ENCODE measurements at places on chromosomes 6 and 20. TPM values are rescaled to one million over a fixed set of nuclear protein-coding genes. Genes with fewer than 3 reads are reported as not detected.

PACSIN1 gene
- 5.7 TPM for polyA plus RNA-seq

SIRPB2 gene
- polyA plus RNA-seq, result not detected

CALHM6 gene
- polyA plus RNA-seq, result 12.0 TPM

C6orf52 gene
- 5.7 TPM for polyA plus RNA-seq

MYH7B gene
- polyA plus RNA-seq, result 0.18 TPM

PRDM13 gene
- not detected for polyA plus RNA-seq

CARMIL1 gene
- 5.7 TPM for polyA plus RNA-seq

NR2E1 gene
- 0.50 TPM for polyA plus RNA-seq

SAPCD1 gene
- 1.3 TPM for polyA plus RNA-seq

MCHR2 gene
- not detected for polyA plus RNA-seq

HLA-DQB1 gene
- not detected for polyA plus RNA-seq

SPAG4 gene
- 1.2 TPM for polyA plus RNA-seq

GPR6 gene
- polyA plus RNA-seq, result 7.3 TPM

MATN4 gene
- not detected for polyA plus RNA-seq

SAMD3 gene
- polyA plus RNA-seq, result 17.1 TPM

IRF4 gene
- not detected for polyA plus RNA-seq

GRM1 gene
- 2.9 TPM for polyA plus RNA-seq

CTCFL gene
- polyA plus RNA-seq, result not detected

FRMD1 gene
- polyA plus RNA-seq, result not detected

METTL24 gene
- not detected for polyA plus RNA-seq
